T-cell (primary cell): ENCODE measurements at places on chromosomes 12 and 14. TPM values are rescaled to one million over a fixed set of nuclear protein-coding genes. Genes with fewer than 3 reads are reported as not detected.

DNA sequence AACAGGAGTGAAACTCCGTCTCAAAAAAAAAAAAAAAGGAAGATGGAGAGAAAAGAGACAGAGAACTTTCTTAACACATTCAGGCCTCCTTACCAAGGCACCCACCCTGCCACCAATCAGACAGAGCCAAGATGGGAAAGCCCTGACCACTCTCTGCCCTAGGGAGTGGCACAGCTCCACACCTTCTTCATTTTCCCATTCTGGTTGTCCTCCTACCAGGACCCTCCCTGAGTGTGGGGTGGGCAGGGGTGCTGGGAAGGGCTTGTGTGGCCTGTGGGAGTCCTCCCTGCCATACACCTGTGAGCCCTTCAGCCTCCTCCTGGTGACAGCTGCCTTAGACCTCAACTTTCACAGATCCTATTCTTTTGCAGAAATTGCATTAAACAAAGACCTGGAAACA is 513.6 kb downstream of the BCL11B start:
- no peaks in the 10 kb centered on the region for H3K4me1 ChIP-seq
- no peak for DNase-seq
- H3K36me3 ChIP-seq = no peaks in the 10 kb centered on the region
- H3K27me3 ChIP-seq = peaks cover 9% of the 10 kb centered on the region
- no peak overlapping the region for H3K4me3 ChIP-seq
- no peak overlapping the region for H3K27ac ChIP-seq

DNA sequence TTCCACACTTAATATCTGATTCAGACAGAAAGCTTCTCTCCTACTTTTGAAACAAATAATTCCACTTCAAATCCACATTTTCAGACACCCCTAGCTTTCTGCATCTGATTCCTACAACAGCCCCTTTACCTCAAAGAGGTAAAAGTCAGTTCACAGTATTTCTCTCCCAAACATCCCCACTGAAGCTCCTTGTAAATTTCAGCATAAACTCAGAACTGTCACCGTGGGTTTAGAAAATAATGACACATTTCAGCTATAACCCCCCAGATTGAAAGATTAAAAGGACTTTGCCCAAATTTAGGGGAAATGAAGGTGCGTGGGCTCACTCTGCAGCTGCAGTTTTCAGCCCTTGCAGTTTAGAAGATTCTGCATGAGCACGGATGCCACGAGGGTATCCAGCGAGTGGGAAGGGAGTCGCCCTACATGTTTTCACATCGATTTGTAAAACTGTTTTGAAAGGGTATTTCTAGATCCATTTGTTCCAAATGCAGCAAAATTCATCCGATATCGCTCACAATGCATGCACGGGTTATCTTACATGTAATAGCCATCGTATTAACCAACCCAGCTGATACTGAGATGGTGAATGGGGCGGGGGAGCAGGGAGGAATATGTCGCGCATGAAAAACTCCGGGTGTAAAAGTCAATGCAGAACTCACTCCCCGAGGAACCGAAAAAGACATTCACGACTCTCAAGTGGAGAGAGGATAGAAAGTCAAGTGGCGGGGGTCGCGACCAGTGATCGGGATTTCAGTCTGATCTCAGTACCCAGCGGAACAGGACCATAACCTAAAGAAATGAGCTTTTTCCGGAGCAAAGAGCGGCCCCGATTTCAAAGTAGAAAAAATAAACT is 5.0 kb upstream of the CCND2 start:
- H3K36me3 ChIP-seq = no peaks in the 10 kb centered on the region
- H3K27me3 ChIP-seq = peaks cover 3% of the 10 kb centered on the region
- peak overlapping the region; percentile 79 for H3K27ac ChIP-seq
- no peak for DNase-seq
- peak overlapping the region; percentile 51 for H3K4me3 ChIP-seq
- peaks cover 38% of the 10 kb centered on the region for H3K4me1 ChIP-seq

DNA sequence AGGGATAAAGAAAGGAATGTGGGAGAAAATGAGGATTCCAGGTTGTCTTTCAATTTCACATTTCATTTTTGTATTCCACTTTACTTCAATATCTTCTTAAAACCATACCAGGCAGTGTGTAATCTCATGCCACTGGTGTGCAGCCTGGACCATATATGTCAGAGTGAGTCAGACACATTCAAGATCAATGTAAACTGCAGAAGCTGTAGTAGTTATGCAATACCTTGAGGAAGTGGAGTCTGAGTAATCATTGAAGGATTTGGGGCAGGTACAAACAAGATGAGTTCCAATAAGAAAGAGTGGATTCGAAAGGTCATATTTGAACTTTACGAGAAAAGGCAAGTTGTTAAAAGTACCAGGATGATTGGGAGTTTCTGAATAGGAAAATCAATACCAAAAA is 14.1 kb downstream of the PLCZ1 start:
- no peak for DNase-seq
- no peak overlapping the region for H3K27ac ChIP-seq
- no peak overlapping the region for H3K4me3 ChIP-seq
- H3K4me1 ChIP-seq = no peaks in the 10 kb centered on the region
- no peaks in the 10 kb centered on the region for H3K27me3 ChIP-seq

Gene ASB2
- total RNA-seq = 5.4 TPM

Gene DAD1
- 127 TPM for total RNA-seq
